ENCODE measurements at places on chromosomes 4 and X. TPM values are rescaled to one million over a fixed set of nuclear protein-coding genes. Genes with fewer than 3 reads are reported as not detected.

GRCh38 chr4:73311428-73311827 is 52.8 kb upstream of the ANKRD17 start:
- no peak for DNase-seq

DNA sequence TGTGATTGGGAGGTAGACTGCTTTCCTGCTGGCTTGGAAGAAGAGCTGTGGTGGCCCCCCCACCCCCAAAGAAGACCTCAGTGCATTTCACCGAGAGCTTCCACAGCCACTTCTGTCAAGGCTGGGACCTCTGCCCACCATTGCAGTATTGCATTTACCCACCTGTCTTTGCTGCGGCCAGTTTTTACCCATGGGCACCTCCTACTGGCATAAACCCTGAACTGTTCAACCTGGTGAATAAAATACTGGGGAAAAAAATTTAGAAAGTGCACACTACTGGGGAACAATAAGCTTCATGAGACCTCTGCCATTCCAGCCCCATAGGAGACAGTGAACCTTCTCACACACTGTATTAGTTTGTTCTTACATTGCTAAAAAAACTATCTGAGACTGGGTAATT is 40.3 kb downstream of the ARFIP1 start:
- DNase-seq = no peak

DNA sequence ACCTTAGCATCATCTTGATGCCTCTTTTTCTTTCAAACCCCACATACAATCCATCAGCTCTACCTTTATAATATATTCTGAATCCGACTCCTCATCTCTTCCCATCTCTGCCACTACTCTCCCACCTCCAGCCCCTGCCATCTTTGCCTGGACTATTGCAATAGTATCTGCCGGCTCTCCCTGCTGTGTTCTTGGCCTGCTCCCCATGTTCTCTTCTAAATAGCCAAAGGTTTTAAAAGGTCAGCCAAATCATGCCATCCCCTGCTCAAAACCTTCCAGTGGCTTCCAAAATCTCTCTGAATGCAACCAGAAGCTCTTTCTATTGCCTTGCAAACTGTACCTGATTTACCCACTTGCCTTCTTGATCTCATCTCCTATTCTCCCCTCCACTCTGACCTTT is 266.0 kb downstream of the PTTG2 start:
- DNase-seq = no peak

The VCX2 gene
- not detected for polyA plus RNA-seq

The HEPH gene
- 12.3 TPM for polyA plus RNA-seq

- no peak for DNase-seq
These were observed 671.2 kb downstream of the PCDH18 start for GRCh38 chr4:136861091-136861490.

- DNase-seq = no peak
These were observed 147.7 kb downstream of the GASK1B start for GRCh38 chr4:158025131-158025530.

DNA sequence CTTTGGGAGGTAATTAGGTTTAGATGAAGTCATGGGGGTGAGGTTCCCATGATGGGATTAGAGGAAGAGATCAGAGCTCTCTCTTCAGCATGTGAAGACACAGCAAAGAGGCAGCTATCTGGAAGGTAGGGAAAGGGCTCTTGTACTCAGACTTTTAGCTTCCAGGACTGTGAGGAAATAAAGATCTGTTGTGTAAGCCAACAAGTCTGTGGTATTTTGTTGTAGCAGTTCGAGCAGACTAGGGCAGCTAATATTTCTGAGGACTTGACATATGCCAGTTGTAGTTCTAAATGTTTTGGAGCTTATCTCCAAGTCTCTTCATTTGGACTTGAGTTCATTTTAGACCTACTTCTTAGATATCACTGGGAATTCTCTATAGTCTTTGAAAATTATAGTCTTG is 137.3 kb upstream of the PDE5A start:
- no peak for DNase-seq

The HPGD gene
- polyA plus RNA-seq = 17.9 TPM

DNA sequence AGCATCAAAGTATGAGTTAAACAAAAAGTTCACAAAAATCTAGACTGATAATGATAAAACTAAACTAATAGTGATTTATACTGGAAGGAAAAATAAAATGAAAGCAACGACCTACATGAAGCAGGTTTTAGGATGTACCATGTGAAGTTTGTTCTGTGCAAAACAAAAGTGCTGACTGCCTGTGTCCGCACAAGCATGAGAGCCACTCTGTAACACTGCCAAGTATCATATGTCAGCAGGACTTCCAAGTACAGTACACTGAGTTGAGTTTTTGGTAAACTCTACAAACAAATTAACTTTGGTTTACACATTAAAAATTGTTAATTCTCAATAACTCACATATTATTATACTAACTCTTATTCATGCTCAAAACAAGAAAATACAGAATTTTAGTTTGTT is 459.0 kb downstream of the PDGFC start:
- DNase-seq = no peak

The CORIN gene
- 0.10 TPM for polyA plus RNA-seq

DNA sequence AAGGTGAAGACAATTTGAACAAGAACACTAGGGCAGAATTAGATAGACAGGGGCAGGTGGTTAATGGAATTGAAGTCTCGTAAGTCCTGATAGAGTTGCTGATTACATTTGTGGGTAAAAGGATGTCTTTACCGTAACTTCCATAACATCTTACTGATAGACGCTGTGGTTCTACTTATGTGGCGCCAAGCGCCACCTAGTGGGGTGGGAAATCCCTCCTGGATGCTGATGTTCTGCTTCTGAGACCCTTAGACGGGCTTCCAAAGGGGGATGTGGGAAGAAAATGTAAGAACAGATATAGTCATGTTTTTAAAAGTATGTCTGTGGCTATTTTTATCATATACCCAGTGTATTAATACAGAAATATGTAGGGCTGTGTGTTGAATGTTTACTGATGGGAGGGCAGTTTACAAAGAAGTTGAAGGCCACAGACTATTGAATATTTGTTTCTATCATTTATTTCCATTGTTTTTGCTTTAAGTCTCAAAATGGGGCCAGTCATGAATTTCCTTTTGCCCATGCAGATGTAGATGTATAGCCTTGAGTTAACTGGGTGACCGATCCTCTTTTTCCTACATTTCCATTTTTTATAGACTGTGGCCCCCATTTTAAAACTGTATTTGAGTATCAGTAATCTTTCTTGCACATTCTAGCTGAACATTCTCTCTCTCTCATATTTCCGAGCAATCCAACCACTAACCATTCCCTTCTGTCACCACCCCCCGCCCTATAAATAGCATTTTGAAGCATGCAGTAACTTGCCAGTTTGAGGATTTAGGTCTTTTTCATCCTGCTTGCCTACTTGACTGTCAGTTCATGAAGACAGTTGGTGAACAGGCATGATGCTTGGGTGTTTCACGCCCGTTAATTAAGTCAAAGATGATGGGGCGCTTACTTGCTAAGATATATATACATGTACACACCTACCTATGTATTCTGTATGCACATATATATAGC is 12.1 kb upstream of the TLR8 start:
- DNase-seq = peak; percentile 17

The NAAA gene
- 7.8 TPM for polyA plus RNA-seq

The PDCL2 gene
- not detected for polyA plus RNA-seq

DNA sequence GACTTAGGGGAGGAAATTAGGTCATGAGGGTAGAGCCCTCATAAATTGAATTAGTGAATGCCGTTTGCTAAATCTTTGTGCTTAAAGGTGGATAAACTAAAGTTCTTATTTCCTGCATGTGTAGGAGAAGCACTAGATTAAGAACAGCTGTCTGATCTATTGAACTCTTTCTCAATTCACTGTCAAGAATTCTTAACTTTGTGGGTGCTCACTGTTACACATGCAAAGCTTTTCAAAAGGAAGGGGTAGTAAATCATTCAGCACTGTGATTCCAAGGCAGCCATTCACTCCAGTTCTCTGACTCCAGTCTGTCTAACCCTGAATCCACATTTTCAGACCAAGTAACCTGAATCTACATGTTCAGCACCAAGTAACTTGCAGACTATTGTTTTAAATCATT is 1520.1 kb downstream of the PCDH18 start:
- DNase-seq = no peak

DNA sequence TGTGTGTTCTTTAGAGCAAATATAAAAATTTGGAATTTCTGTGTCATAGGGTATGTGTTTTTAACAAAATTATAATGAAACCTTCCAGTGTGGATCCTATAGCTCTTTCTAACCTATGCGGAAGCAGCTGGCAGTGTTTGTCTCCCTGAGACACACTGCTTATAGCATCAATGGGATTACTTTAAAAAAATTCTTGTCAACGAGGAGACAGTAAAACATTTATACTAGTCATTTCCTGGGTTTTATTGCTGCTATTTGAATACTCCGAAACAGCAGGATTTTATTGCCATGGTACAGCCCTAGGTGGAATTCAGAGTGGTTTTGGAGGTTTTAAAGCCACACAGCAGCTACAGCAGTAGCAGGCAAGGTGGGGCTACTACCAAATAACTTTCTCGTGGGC is 145.1 kb upstream of the IL1RAPL2 start:
- no peak for DNase-seq

The GNPDA2 gene
- polyA plus RNA-seq = 10.0 TPM

- no peak for DNase-seq
These were observed 9.8 kb downstream of the DCAF8L2 start for GRCh38 chrX:27599928-27600327.

Measured in adrenal gland (tissue), 19 donors.